ENCODE measurements at places on chromosomes 2 and 18.

GRCh38 chr2:170088776-170089175, 89.2 kb upstream of the MYO3B start:
- DNase-seq = no peak

GRCh38 chr2:226984750-226985582, 149.1 kb downstream of the RHBDD1 start:
- peak; percentile 27 for DNase-seq

- DNase-seq = no peak
These were observed 384.0 kb downstream of the NBAS start for GRCh38 chr2:15177103-15177502.

DNA sequence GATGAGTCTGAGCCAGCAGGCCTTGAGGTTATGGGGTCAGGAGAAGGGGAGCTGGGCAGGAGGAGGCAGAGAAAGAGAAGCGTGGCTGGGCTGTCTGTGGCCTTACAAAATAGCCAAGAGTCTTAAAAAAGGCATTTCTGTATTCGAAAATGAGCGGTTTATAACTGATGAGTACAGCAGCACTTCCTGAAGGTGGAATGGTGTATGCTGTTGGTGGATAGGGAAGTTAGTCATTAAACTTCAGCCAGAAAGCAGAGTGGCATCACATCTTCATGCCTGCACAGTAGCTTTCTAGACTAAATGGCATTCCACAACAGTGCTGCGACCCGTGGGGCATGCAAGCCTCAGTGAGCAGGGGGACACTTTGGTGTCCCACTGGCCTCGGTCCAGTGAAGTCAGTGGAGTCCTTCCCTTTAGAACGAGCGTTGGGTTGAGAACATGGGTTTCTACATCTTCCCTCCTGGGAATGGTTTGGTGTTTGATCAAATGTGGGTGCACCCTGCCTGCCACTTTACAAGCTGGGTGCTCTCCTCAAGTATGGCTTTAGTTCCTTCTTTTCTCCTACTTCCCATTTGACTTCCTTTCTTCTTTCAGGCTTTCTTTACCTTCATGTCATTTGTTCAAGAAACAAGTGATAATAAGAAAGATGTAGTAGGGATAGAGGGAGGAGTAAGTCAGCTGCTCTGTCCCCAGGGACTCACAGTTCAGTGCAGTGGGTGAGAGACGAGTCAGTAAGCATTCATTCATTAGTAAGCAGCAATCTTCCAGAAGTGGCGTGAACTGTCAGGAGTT, 96.3 kb downstream of the ARMC9 start:
- DNase-seq = no peak

DNA sequence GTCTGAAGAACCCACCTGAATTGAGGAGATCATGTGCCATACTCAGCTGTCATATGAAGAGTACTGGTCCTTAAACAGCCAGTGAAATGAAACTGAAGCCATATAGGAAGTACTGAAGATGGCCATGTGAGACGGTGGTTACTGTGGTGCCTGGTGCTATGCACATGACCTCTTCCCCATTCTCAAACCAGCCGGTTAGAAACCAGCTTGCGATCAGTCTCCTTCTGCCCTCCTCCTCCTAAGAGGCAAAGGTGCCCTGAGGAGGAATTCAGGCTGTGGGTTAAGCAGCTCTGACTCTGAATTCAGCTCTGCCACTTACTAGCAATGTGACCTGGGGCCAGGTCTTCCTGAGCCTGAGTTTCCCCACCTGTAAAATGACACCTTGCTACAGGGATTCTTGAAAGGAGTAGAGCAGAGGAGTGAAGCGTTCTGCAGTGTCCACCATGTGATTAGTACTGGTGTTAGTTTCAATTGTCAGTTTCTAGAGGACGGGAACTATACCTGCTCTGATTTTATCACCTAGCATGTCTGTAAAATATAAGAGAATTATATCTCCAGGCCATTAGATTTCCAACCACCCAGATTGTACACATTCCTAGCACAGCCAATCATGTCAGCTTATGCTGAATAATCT, 5.1 kb downstream of the FECH start:
- no peak for DNase-seq

GRCh38 chr2:209696836-209697711, 74.6 kb upstream of the UNC80 start:
- no peak for DNase-seq

DNA sequence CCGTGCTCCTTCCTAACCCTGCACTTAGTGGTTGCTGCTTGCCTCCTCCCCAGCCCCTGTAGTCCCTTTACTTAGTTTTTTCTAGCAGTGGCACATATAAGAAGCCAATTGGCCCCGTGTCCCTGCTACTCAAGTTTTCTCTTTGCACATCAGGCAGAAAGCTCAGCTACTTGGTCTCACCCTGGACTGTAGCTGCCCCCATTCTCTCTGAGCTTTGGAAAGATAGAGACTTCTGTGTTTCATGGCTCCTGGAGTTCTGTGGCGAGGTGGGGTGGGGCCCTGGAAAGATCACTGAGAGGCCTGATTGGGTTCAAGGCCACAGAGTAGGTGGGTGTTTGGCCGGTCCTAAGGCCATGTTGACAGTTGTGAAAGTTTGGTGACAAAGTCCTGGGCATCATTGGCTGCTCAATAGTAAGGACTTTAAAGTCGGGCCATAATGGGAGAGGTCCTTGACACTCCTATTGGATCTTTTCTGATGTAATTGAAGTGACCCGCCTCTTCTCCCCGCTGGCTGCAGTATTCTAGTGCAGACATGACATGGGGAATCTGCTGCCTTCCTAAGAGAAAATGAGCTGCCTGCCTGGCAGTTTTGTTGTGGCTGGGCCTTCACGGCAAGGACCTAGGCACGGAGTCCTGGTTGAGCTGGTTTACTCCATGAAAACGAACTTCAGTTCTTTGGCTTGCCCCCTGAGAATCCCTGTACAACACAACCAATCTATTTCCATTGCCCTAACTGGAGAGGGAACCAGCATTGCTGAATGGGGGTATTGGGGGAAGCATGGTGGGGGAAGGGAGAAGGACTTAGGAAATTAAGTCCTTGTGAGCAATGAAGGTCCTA, 26.2 kb upstream of the CYP27A1 start:
- DNase-seq = no peak

- no peak for DNase-seq
These were observed 26.6 kb downstream of the METTL8 start for GRCh38 chr2:171407030-171407675.

- DNase-seq = no peak
These were observed 73.8 kb downstream of the HDAC4 start for GRCh38 chr2:239326831-239327535.

DNA sequence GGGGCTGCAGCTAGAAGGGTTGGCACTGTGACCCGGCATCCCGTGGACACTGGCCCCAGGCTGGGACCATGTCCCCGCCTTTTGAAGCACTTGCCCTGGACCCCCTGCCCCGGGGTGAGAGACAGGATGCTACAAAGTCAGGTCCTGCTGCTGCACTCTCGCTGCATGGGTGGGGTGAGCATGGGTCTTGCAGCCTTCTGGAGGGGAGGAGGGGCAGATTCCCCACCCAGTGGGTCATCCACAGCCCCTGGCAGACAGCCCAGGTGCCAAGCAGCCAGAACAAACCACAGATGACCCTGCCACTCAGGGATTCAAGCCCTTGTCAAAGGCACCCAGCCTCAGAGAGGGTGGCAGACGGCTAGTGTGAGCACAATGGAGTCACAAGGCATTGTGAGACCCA, 5.7 kb upstream of the NMUR1 start:
- no peak for DNase-seq

- no peak for DNase-seq
These were observed 79.0 kb downstream of the EDAR start for GRCh38 chr2:108910011-108910431.

- peak; percentile 56 for DNase-seq
These were observed 71.3 kb upstream of the TXNDC2 start for GRCh38 chr18:9814431-9814830.

GRCh38 chr2:86233436-86233835, 34.2 kb downstream of the MRPL35 start:
- no peak for DNase-seq

GRCh38 chr18:7482342-7482741, 84.8 kb upstream of the PTPRM start:
- DNase-seq = no peak

DNA sequence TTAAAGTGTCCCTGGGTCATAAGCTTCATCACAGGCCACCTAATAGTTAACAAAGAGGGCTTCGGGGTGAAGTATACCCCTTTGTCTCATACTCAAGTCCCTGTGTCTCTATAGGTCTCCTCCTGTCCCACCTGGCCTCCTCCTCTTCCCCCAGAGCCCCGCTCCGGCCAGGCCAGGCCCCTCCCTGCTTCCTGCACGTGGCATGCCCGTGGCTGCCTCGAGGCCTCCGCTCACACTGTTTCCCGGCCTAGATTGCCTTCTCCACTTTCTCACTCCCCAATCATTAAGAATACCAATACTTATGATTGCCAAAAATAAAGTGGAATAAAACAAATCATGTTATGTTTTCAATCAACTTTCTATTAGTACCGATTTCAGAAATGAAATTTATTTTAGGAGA, 18.8 kb downstream of the SMYD1 start:
- no peak for DNase-seq

DNA sequence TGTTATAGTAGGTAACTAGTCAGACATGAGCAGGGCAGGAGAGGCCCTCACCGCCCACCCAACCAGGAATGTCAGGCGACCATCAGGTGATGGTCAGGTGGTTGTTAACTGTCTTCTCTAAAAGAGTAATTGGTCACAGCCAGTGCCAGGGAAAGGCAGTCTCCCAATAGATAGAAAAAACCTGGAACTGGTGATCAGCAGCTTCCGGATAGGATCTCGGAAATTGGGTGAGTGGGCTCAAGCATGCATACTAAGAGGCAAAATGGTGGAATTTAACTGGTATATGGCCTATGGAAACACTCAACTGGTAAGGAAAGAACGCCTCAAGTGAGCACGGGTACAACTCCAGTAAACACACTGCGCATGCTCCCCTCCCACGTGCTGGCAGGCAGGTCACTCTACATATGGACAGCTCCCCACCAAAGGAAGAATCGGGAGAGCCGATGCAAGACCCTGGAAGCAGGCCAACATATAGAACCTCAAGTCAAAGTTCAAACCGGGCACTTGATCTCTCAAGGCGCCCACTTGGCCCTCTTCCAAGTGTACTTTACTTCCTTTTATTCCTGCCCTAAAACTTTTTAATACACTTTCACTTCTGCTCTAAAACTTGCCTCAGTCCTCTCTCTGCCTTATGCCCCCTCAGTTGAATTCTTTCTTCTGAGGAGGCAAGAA, 43.5 kb upstream of the TMEM131 start:
- no peak for DNase-seq

GRCh38 chr2:24228470-24228869, 53.6 kb downstream of the FAM228A start:
- no peak for DNase-seq

GRCh38 chr2:219626540-219626939, 890 bp upstream of the SLC4A3 start:
- no peak for DNase-seq

- DNase-seq = no peak
These were observed 50.2 kb upstream of the ANKRD44 start for GRCh38 chr2:197360744-197361156.

- DNase-seq = peak; percentile 7
These were observed 11.0 kb upstream of the DCDC2C start for GRCh38 chr2:3692375-3692774.

DNA sequence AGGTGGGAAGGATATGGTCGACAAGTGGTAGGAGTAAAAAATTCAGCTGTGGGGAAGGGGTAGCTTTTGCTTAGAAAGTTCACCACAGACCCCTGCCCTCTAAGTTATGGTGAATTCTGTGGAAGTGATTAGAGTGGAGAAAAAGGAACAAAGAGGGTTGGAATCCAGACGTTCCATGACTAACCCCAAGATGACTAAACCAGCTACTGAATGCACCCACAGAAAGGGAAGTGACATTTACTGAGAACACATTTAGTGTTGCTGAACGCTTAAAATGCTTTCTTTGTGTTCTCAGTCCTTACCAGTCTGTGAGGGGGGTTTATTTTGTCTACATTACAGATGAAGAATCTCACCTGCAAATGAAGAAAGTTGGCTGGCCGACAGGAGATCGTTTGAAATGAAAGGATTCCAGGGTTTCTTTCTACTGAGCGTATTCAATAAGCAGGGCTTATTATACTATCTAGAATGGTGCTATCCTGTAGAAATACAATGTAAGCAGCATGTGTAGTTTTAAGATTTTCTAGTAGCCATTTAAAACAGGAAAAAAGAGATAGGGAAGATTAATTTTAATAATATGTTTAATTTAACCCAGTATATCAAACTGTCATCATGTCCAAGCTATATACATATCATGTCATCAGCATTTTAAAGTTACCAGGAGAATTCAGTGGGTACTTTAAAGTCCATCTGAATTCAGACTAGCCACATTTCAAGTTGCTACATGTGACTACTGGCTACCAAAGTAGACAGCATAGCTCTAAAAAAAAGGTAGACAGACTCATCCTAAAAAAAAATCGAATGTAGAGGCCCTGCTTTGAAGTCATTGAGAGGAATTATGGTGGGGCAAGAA, 60.1 kb downstream of the LIMS1 start:
- no peak for DNase-seq

DNA sequence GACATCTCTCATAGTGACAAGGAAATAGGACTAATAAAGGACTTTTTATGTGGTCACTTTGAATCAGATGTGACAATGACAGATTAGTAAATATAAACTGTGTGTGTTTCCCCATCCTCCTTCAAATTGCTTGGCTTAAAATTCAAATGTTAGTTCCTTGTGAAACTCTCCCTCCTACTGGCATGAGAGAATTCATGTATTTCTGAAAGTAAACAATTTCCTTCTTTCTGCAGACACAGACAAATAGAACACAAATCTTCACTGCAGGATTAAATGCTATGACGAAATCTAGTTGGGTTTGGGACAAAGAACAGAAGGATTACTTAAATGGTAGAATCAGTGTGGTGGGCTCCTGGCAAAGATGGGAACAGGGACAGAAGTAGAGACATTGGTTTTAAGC, 328.7 kb upstream of the FAM98A start:
- no peak for DNase-seq

DNA sequence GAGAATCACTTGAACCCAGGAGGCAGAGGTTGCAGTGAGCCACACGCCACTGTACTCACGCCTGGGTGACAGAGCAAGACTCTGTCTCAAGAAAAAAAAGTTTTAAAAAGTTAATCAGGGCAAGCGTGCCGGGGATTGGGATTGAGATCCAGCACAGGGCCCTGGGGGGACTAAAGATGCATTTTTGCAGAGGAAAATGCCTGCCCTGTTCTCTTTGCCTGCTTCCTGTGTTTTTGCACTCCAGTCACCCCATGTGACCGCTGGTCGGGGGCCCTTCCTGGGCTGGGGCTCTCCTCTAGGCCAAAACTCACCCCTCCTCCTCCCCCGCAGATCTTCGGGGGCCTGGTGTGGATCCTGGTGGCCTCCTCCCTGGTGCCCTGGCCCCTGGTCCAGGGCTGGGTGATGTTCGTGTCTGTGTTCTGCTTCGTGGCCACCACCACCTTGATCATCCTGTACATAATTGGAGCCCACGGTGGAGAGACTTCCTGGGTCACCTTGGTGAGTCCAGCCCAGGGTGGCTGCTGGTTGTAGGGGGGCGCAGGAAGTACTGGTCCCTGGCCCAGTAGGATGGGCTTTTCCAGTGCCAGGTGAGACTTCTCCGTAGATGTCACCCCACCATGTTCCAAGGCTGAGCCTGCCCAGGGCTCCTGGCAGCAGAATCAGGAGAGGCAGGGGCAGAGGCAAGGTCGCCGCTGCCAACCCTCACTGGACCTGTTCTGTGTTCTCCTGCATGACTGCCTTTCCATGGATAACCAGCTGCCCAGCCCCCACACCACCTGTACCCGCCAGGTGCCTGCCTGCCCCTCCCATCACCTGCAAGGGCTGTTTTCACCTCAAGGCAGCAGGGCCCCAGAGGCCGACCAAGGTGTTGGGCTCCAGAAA, 22.4 kb downstream of the MAL start:
- DNase-seq = no peak

Data from Panc1 (cell line).